Stimulated activated CD4-positive, alpha-beta T cell treated with anti-CD3 and anti-CD28 coated beads, Interleukin-15, amount 100 ng/mL, for 1 hour (primary cell): ENCODE measurements at places on chromosomes 1 and 21.

DNA sequence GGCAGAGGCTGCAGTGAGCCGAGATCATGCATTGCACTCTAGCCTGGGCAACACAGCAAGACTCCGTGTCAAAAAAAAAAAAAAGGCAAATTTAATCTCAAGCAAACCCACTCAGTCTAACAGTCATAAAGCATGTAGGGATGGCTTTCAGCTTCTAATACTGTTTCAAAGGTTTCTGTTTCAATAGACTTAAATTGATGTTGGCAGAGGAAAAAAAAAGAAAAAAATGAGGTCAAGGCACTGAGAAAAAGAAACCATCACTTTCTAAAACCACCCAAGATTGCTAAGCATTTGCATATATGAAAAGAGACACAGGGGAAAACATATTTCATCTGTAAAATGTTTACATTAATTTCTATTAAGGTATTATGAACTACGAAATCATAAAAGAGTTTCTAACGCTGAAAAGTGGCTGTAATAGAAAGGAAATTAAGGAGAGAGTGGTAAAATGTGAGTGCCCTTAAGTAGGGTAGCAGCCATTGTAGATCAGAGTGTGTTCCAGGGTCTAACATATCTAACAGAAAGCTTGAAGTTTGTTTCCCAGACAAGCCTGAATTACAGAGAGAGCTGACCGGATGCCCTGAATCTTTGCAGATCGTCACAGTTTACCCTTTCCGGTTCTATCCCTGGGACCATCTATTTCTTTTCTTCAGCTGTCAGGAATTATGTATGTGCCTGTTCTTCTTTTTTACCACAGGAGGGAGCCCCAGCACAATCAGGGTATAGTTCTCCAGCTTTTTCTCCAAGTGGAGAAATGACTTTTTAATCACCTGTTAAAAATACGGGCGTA, 70.0 kb downstream of the PLD5 start:
- no peak for DNase-seq

DNA sequence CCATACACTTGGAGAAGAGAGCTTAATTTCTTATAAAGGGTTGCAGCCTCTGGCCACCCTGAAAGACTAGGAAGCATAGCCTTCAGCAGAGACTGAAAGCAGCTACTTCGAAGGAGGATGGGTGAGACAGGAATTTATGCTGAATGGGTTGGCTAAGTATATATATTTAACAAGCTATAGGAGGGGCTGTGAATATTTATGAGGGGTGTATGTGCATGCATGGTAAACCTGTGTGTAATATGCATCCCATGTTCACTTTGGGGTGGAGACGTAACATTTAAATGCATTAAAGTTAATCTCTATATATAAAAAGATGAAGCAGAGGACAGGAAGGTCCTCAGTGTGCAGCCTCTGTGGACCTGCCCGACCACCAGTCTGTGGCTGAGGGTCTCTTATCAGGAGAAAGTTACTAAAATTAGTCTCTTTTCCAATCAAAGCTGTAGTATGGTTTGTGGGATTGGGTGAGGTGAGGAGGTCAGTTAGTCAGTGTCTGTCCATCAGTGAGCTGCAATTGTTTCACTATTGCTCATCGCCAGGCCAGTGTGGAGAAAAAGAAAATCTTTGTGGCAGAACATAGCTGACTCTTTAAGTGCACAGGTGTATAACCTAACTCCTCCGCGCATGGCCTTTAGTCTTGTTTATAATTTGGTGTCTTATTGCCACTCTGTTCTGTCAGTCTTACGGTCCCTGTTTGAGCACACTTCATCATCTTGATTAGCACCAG, 35.4 kb upstream of the DSCAM start:
- DNase-seq, result no peak

DNA sequence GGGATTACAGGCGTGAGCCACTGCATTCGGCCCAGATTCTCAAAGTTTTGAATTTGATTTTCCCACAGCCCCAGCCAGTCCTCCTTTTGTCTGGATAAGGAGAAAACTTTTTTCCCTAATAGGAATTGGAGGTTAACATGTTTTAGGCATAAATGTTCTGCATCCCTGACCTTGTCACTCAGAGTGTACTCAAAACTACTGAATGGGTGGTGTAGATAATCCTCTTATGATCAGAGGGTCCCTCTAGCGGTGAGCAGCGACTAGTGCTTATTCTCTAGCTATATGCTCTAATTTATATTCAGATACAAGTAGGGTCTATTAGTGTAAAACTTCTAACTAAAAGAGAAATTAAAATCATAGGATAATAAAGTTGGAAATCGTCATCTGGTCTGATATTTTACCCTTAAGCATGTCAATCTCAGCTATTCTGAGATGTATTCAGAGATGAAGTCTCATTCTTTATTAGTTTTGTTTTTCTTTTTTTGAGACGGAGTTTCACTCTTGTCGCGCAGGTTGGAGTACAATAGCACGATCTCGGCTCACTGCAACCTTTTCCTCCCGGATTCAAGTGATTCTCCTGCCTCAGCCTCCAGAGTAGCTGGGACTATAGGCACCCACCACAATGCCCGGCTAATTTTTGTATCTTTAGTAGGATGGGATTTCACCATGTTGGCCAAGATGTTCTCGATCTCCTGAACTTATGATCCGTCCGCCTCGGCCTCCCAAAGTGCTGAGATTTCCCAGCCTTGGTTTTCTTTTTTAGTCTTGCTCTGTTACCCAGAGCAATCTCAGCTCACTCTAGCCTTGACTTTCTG, 2.7 kb upstream of the PSMD4 start:
- peak; percentile 8 for DNase-seq

- no peak for DNase-seq
These were observed 31.7 kb upstream of the TADA1 start for GRCh38 chr1:166907763-166908162.

GRCh38 chr1:66237722-66238479, 296.1 kb upstream of the SGIP1 start:
- DNase-seq, result no peak
